Stimulated activated naive B cell treated with anti-CD40 and anti-IgM and Interleukin-4, amounts not matched to agents 10 μg/mL and 1 μg/mL and 100 μg/mL, for 72 hours (primary cell): ENCODE measurements at places on chromosomes 4 and X.

GRCh38 chr4:3288571-3289094 lies 4.2 kb upstream of the RGS12 start:
- H3K27ac ChIP-seq, result peak overlapping the region; percentile 37
- peaks cover 29% of the 10 kb centered on the region for H3K4me1 ChIP-seq
- DNase-seq, result no peak
- no peaks in the 10 kb centered on the region for H3K36me3 ChIP-seq
- H3K4me3 ChIP-seq, result no peak overlapping the region
- peaks cover 21% of the 10 kb centered on the region for H3K27me3 ChIP-seq

DNA sequence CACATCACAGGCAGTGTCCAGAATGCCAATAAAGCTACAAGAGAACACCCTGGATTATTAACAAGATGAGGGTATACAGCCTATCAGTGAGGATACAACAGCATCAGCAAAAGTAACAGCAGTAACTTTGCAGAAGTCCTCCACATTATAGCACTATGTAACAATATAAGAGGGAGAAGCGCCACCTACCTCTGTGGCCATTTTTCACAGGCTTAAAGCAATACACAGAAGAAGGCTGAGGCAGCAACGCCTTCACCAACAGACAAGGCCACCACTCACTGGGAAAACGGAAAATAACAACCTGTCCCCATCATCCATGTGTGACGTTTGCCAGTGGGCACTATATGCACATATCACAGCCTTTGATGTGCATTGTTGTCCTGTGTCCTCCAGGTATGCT lies 12.5 kb downstream of the RTL8B start:
- H3K36me3 ChIP-seq, result no peaks in the 10 kb centered on the region
- H3K4me3 ChIP-seq, result no peak overlapping the region
- H3K27me3 ChIP-seq, result peaks cover 10% of the 10 kb centered on the region
- H3K4me1 ChIP-seq, result no peaks in the 10 kb centered on the region
- H3K27ac ChIP-seq, result no peak overlapping the region

DNA sequence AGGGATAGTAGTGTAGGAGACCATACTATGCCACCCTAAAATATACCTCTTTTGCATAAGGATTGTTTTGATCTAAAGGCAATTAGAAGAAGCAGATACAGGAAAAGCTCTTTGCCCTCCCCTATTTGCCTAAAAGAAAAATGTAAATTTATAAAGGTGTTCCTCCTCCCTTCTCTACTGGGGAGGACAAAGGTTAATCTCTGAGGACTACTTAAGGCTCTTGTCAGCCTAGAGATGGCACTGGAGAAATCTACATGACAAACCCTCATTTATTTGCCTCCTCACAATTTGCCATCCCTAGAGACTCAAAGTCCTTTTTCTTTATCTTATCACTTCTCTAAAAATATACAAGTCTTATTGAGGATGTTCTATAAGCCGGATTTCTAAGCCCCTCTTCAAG lies 1021.8 kb downstream of the STPG2 start:
- no peaks in the 10 kb centered on the region for H3K4me1 ChIP-seq
- no peaks in the 10 kb centered on the region for H3K27me3 ChIP-seq
- H3K27ac ChIP-seq, result no peak overlapping the region
- no peak for DNase-seq

DNA sequence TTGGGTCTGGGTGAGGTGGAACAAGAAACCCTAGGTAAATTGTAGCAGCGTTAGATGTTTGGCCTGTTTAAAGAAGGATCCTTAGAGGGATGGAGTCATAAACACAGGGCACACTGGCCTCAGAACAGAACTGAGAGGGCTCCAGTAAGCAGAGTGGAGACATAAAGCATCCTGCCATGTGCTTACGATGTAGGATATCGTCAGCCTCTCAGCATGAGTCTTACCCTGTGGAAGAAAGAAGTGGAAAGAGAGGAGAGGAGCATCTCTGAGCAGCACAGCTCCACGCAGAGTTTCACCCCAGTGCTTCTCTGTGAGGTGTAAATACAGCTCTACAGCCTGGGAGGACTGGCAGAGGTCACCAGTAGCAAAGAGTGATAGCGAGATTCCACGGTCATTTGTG lies 27.8 kb upstream of the SORBS2 start:
- DNase-seq, result no peak
- H3K4me1 ChIP-seq, result no peaks in the 10 kb centered on the region
- no peak overlapping the region for H3K27ac ChIP-seq
- H3K36me3 ChIP-seq, result no peaks in the 10 kb centered on the region

GRCh38 chr4:20251796-20252655 lies at the start of gene SLIT2:
Gene SLIT2, plus strand, starts transcription at chr4:20251905. Its CDS starts 1,911 bp downstream, at chr4:20253816.
- H3K4me1 ChIP-seq, result peaks cover 40% of the 10 kb centered on the region
- peaks cover 60% of the 10 kb centered on the region for H3K27me3 ChIP-seq
- H3K27ac ChIP-seq, result peak within 1 kb of the TSS; percentile 47
- H3K36me3 ChIP-seq, result no peaks in the 10 kb centered on the region
- H3K4me3 ChIP-seq, result peak within 1 kb of the TSS; percentile 68
- no peak for DNase-seq

DNA sequence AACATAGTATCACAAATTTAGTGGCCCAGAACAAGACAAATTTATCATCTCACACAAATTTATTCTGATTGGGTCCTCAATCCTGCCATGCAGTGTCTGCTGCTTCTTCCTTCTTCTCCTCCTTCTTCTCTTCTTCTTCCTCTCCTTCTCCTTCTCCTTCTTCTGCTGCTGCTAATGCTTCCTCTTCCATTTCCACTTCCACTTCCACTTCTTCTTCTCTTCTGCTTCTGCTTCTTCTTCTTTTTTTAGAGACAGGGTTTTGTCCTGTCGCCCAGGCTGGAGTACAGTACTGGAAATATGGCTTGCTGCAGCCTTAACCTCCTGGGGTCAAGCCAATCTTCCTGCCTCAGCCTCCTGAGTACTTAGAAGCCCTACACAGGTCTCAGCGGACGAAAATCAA lies 37.5 kb downstream of the FGFBP1 start:
- no peak for DNase-seq
- H3K36me3 ChIP-seq, result no peaks in the 10 kb centered on the region
- H3K4me1 ChIP-seq, result no peaks in the 10 kb centered on the region
- H3K27ac ChIP-seq, result peak overlapping the region; percentile 3

GRCh38 chr4:38612646-38613414 lies 51.2 kb upstream of the KLF3 start:
- no peaks in the 10 kb centered on the region for H3K27me3 ChIP-seq
- DNase-seq, result no peak
- H3K4me1 ChIP-seq, result peaks cover 5% of the 10 kb centered on the region
- H3K27ac ChIP-seq, result no peak overlapping the region
- peaks cover 1% of the 10 kb centered on the region for H3K36me3 ChIP-seq

GRCh38 chrX:41192880-41193279 lies 107.6 kb downstream of the USP9X start:
- no peaks in the 10 kb centered on the region for H3K4me1 ChIP-seq
- H3K27ac ChIP-seq, result no peak overlapping the region
- no peaks in the 10 kb centered on the region for H3K27me3 ChIP-seq
- H3K36me3 ChIP-seq, result peaks cover 40% of the 10 kb centered on the region
- no peak overlapping the region for H3K4me3 ChIP-seq
- DNase-seq, result no peak

- no peak for DNase-seq
- no peak overlapping the region for H3K4me3 ChIP-seq
- H3K27ac ChIP-seq, result no peak overlapping the region
- H3K4me1 ChIP-seq, result peaks cover 12% of the 10 kb centered on the region
- H3K27me3 ChIP-seq, result peaks cover 15% of the 10 kb centered on the region
- H3K36me3 ChIP-seq, result peaks cover 2% of the 10 kb centered on the region
Observed at GRCh38 chrX:54995621-54996020, 1.6 kb upstream of the PFKFB1 start.

DNA sequence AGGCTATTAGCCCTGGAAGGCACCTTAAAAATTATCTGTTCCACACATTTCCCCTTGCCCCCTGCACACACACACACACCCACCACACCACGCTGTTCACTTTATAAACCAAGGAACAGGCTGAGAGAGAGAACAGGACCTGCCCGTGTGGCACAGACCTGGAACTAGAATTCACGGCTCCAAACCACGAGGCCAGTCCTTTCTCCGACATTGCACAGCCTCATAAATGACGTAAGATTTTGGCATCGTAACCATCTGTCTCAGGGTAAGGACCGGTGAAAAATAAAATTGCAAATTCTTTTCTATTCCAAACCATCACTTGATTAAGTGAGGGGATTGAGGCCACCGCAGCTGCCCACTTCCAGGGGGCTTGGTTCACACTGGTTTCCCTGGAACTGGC lies 330.3 kb downstream of the BCOR start:
- H3K4me1 ChIP-seq, result peaks cover 8% of the 10 kb centered on the region
- H3K27ac ChIP-seq, result no peak overlapping the region
- H3K4me3 ChIP-seq, result no peak overlapping the region
- H3K36me3 ChIP-seq, result no peaks in the 10 kb centered on the region

DNA sequence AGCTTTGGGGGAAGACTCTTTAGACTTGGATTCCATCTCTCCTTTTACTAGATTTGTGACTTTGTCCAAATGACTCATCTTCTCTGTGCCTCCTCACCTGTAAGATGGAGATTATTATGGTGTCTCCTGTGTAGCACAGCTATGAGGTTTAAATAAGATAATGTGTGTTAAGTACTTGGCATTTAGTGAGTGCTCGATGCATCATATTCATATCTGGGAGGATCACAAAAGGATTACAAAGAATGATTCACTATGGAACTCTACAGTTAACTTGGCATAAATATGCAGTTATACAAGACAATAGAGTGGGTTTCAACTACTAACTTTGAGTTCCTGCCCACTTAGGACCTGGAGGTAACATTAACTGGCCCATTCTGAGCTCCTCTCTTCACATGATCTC lies 2.3 kb downstream of the GBA3 start:
- H3K4me3 ChIP-seq, result no peak overlapping the region
- no peak overlapping the region for H3K27ac ChIP-seq
- DNase-seq, result no peak
- H3K27me3 ChIP-seq, result peaks cover 4% of the 10 kb centered on the region

DNA sequence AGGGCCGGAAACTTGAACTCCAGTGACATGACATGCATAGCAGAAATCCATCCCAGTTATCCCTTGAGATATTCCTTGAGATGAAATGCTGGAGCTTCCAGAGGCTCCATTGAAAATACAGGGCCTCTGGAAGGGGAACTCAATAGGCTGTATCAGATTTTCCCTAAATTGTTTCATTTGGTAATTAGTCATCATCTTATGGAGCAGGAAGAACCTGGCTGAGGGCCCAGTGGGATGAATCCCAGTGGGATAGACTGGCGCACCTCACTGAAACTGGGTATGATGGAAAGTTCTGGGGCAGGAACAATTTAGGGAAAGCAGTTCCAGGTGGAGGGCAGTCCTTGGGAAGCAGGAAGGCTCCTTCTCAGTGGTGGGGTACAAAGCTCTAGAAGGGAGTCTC lies 307.8 kb upstream of the DIPK2B start:
- H3K27me3 ChIP-seq, result peaks cover 18% of the 10 kb centered on the region
- peaks cover 5% of the 10 kb centered on the region for H3K4me1 ChIP-seq
- H3K4me3 ChIP-seq, result no peak overlapping the region
- no peak for DNase-seq
- H3K27ac ChIP-seq, result no peak overlapping the region

DNA sequence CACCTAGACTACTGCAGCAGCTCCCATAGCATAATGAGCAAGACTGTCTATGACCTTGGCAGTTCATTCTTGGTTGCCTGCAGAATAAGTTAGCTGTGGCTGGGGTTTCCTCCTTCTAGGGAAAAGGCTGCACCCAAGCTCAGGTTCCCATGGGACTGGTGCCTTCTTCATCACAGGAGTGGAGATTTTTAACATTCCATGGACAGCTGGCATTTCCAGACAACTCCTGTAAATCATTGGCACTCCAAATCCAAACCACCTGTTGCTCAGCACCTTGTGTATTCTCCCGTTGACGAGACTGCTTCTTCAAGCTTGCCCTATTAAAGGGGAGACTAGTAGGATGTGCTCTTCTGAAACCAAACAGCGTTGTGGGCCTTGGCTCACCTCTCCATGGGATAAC lies 7.8 kb upstream of the NUP54 start:
- peaks cover 19% of the 10 kb centered on the region for H3K36me3 ChIP-seq
- no peak overlapping the region for H3K27ac ChIP-seq
- DNase-seq, result no peak
- no peaks in the 10 kb centered on the region for H3K27me3 ChIP-seq

- H3K4me1 ChIP-seq, result no peaks in the 10 kb centered on the region
- no peaks in the 10 kb centered on the region for H3K36me3 ChIP-seq
- no peak overlapping the region for H3K27ac ChIP-seq
- no peak for DNase-seq
- H3K4me3 ChIP-seq, result no peak overlapping the region
Observed at GRCh38 chr4:30616942-30617646, 103.1 kb upstream of the PCDH7 start.

- no peaks in the 10 kb centered on the region for H3K36me3 ChIP-seq
- DNase-seq, result no peak
- H3K27me3 ChIP-seq, result no peaks in the 10 kb centered on the region
- H3K4me1 ChIP-seq, result peaks cover 46% of the 10 kb centered on the region
- H3K4me3 ChIP-seq, result no peak overlapping the region
Observed at GRCh38 chr4:80138551-80139538, 58.5 kb upstream of the PRDM8 start.

DNA sequence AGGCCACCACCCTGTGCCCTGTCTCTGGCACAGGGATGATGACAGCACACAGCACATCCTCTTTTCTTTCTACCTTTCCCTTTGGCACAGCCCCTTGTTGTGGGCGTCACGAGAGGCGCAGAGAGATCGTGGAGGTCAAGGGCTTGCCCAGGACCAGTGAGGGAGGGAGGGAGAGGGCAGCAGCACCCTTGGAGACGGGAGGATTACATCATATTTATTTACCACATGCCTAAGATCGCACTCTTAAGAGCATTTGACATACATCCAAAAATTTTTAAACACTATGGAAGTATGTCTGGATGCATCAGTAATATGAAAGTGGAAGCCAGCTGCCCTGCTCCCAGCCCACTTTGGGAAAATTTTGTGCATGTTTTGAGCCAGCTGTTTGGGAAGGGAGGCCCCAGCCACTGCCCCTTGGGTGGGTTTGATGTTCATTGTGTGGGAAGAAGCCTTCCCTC lies 12.7 kb downstream of the WFS1 start:
- DNase-seq, result no peak
- peaks cover 7% of the 10 kb centered on the region for H3K4me1 ChIP-seq
- H3K4me3 ChIP-seq, result no peak overlapping the region

- no peak for DNase-seq
- no peak overlapping the region for H3K27ac ChIP-seq
- no peak overlapping the region for H3K4me3 ChIP-seq
- H3K27me3 ChIP-seq, result peaks cover 18% of the 10 kb centered on the region
- H3K4me1 ChIP-seq, result no peaks in the 10 kb centered on the region
Observed at GRCh38 chr4:53680168-53680567, 88.9 kb upstream of the LNX1 start.

GRCh38 chrX:150767045-150767395 lies 73.8 kb downstream of the MTMR1 start:
- H3K36me3 ChIP-seq, result no peaks in the 10 kb centered on the region
- peaks cover under 1% of the 10 kb centered on the region for H3K4me1 ChIP-seq
- H3K4me3 ChIP-seq, result no peak overlapping the region
- no peaks in the 10 kb centered on the region for H3K27me3 ChIP-seq

DNA sequence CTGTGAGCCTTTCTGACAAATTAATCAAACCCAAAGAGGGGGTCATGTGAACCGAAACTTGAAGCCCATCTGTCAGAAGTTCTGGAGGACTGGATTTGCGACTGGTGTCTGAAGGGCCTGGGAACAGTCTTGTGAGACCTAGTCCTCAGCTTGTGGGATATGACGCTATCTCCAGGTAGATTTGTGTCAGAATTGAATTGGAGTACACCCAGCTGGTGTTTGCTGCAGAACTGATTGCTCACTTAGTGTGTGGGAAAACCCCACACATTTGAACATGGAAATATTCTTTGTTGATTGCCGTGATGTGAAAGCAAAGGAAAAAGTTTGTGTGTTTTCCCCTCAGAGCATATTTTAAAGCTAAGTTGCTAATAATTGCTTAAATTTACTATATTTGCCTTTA lies 30.3 kb upstream of the TMSB15B start:
- H3K36me3 ChIP-seq, result peaks cover 2% of the 10 kb centered on the region
- H3K27me3 ChIP-seq, result no peaks in the 10 kb centered on the region
- H3K4me3 ChIP-seq, result no peak overlapping the region
- H3K4me1 ChIP-seq, result peaks cover 4% of the 10 kb centered on the region
- no peak overlapping the region for H3K27ac ChIP-seq
